ENCODE measurements at places on chromosomes 4 and X. TPM values are rescaled to one million over a fixed set of nuclear protein-coding genes. Genes with fewer than 3 reads are reported as not detected.

PROM1 gene
- 1.2 TPM for polyA plus RNA-seq

DNA sequence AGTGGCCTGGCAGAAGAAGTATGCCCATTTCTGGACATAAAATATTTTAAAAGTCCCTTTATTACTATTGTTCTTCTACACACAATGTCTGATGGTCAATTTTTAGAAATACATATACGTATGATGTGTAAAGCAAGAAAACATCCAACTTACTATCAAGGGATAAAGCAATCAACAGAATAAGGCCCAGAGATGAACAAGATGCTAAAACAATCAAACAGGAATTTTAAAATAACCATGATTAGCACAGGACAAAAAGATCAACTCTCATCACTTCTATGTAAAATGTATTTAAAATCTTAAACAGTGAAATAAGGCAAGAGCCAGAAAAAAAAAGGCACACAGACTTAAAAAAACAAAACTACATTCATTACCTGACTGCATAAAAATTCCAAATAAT lies 60.9 kb downstream of the MTNR1A start:
- no peaks in the 10 kb centered on the region for H3K27me3 ChIP-seq
- H3K27ac ChIP-seq: no peak overlapping the region
- H3K4me1 ChIP-seq: no peaks in the 10 kb centered on the region
- no peaks in the 10 kb centered on the region for H3K36me3 ChIP-seq

DNA sequence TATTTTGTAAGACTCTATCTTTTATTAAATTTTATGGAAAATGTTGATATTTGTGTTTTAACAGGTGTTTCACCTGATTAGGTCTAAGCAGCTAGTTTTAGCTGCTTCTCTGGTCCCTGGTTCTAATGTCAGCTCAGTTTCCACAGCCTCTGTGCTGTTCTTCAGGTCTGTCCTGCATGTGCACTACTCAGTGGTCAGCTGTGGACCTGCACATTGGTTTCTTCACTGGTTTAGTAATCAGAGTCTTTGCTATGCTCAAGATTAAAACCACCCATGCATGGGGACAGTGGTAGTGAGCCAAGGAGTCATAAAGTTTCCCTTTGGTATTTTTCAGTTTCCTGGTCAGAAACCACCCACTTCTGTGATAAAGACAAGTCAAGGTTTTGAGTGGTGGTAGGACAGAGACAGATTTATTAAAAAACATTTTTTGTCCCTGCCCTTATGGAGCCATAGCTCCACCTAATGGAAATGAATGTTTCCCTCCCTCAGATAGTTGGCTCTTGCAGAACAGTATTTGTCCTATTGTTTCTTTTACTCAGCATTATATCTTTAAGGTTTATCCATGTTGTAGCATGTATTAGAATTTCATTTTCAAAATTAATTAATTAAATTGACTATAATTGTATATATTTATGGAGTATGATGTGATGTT lies 36.8 kb upstream of the VBP1 start:
- no peak overlapping the region for H3K4me3 ChIP-seq
- no peaks in the 10 kb centered on the region for H3K4me1 ChIP-seq
- DNase-seq: no peak
- H3K27ac ChIP-seq: no peak overlapping the region
- no peaks in the 10 kb centered on the region for H3K36me3 ChIP-seq

GRCh38 chrX:11704725-11705495 lies 39.2 kb upstream of the ARHGAP6 start:
- no peak overlapping the region for H3K4me3 ChIP-seq
- no peaks in the 10 kb centered on the region for H3K36me3 ChIP-seq
- H3K27me3 ChIP-seq: peaks cover 13% of the 10 kb centered on the region

CT45A5 gene
- not detected for polyA plus RNA-seq

GDPD2 gene
- not detected for polyA plus RNA-seq

- H3K4me3 ChIP-seq: peak overlapping the region; percentile 70
- peak; percentile 58 for DNase-seq
- no peaks in the 10 kb centered on the region for H3K36me3 ChIP-seq
- no peaks in the 10 kb centered on the region for H3K27me3 ChIP-seq
Measured at GRCh38 chr4:73257234-73257633, 1.4 kb downstream of the ANKRD17 start.

GRCh38 chrX:12570859-12571501 lies 220.2 kb upstream of the PRPS2 start:
- peaks cover 5% of the 10 kb centered on the region for H3K27me3 ChIP-seq
- no peak overlapping the region for H3K27ac ChIP-seq
- H3K4me3 ChIP-seq: no peak overlapping the region
- no peaks in the 10 kb centered on the region for H3K36me3 ChIP-seq

GRCh38 chr4:140133576-140133975 lies 20.4 kb downstream of the MAML3 start:
- no peak overlapping the region for H3K27ac ChIP-seq
- DNase-seq: no peak
- no peak overlapping the region for H3K4me3 ChIP-seq
- H3K27me3 ChIP-seq: no peaks in the 10 kb centered on the region
- no peaks in the 10 kb centered on the region for H3K36me3 ChIP-seq

CXorf49 gene
- not detected for polyA plus RNA-seq

RGS12 gene
- 24.4 TPM for polyA plus RNA-seq

- H3K36me3 ChIP-seq: no peaks in the 10 kb centered on the region
- no peak overlapping the region for H3K27ac ChIP-seq
- no peaks in the 10 kb centered on the region for H3K27me3 ChIP-seq
- no peak overlapping the region for H3K4me3 ChIP-seq
- H3K4me1 ChIP-seq: no peaks in the 10 kb centered on the region
Measured at GRCh38 chrX:69146739-69147138, 18.5 kb downstream of the PJA1 start.

DNA sequence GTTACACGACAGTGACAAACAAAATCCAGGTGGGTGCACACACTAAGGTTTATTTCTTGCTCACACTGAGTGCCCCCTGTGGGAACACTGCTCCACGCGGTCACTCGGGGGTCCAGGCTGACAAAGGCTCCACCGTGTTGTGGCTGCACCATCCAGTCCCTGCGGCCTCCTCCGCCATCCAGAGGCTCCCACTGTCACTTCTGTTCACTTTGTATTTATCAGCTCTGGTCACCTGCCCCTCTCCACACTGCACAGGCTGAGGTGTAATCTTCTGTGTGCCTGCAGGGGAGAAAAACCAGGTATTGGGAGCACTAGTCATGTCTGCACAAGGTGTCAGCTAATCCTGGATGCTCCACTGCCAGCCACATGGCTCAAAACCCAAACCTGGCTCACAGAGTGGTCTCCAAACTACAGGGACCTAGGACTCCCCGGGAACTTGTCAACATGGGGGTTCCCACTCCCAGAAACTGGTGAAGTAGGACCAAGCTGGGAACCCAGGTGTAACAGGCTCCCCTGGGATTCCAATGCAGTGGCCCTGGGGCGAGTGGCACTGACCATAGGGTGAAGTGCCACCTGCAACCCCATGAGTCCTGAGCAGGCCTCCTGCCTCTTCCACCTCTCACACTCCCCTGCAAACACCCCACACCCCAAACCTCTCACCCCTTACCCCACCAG lies 25.5 kb downstream of the HMX1 start:
- peaks cover 19% of the 10 kb centered on the region for H3K27me3 ChIP-seq
- H3K4me3 ChIP-seq: no peak overlapping the region
- no peak overlapping the region for H3K27ac ChIP-seq

GRCh38 chr4:68209003-68209402 lies 36.5 kb downstream of the TMPRSS11B start:
- H3K27me3 ChIP-seq: no peaks in the 10 kb centered on the region
- no peaks in the 10 kb centered on the region for H3K36me3 ChIP-seq
- H3K4me1 ChIP-seq: no peaks in the 10 kb centered on the region

DNA sequence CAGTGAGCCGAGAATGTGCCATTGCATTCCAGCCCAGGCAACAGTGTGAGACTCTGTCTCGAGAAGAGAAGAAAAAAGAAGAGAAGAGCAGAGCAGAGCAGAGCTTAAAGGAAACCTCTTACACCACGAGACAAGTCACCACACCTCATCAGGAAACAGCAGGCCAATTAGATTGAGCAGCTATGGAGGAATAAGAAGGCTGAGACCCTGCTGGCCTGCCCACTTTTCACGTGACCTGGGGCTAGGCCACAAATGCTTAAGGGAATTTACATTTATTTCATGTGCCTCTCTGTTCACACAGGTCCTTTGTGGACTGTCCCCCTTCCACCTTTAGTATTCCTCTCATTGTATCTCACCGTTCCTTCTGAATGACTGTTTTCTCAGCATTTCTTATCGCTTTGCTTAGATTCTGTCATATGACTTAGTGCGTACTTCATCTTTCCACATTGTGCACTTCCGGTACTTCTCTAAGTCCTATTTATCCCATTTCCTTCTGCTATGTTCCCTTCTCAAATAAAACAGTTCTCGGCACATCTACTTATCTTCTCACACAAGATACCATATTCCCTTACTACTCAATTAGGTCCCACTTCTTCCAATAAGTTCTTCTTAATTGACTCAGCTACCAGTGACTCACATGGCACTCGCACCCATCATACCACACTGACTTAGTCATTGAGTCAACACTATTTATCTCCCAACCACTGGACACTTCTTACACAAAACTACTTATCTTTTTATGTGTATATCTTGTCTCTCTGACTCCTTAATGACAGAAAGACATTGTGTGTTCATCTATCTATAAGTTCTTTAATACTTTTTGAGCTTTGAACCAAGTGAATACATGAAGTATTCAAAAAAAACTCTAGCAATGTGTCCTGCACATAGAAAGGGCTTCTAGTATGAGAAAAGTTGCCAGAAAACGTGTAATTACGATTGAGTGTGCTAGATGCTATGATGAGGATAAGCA lies 11.0 kb downstream of the CUL4B start:
- H3K27ac ChIP-seq: peak overlapping the region; percentile 46
- no peak overlapping the region for H3K4me3 ChIP-seq
- no peaks in the 10 kb centered on the region for H3K27me3 ChIP-seq
- no peak for DNase-seq

GRCh38 chr4:100635899-100636298 lies 118.1 kb upstream of the EMCN start:
- H3K36me3 ChIP-seq: no peaks in the 10 kb centered on the region
- H3K27me3 ChIP-seq: no peaks in the 10 kb centered on the region
- H3K27ac ChIP-seq: no peak overlapping the region
- DNase-seq: no peak
- no peaks in the 10 kb centered on the region for H3K4me1 ChIP-seq

TLR2 gene
- 3.1 TPM for polyA plus RNA-seq

Data from heart right ventricle (tissue), 16 donors.